Umbilical cord (tissue), 2 donors: ENCODE measurements at places on chromosomes 7 and 10. TPM values are rescaled to one million over a fixed set of nuclear protein-coding genes. Genes with fewer than 3 reads are reported as not detected.

GRCh38 chr10:121282797-121283515, 315.3 kb downstream of the FGFR2 start:
- no peak for DNase-seq

- DNase-seq, result no peak
These were observed 233.7 kb downstream of the PTEN start for GRCh38 chr10:88097092-88097516.

GNGT1 gene
- 2.9 TPM for total RNA-seq

- DNase-seq, result no peak
These were observed 37.4 kb downstream of the VCL start for GRCh38 chr10:74035303-74035702.

GRCh38 chr10:27241010-27241651, 534 bp upstream of the ACBD5 start:
- peak; percentile 39 for DNase-seq

PLPP4 gene
- total RNA-seq, result 1.9 TPM

DNA sequence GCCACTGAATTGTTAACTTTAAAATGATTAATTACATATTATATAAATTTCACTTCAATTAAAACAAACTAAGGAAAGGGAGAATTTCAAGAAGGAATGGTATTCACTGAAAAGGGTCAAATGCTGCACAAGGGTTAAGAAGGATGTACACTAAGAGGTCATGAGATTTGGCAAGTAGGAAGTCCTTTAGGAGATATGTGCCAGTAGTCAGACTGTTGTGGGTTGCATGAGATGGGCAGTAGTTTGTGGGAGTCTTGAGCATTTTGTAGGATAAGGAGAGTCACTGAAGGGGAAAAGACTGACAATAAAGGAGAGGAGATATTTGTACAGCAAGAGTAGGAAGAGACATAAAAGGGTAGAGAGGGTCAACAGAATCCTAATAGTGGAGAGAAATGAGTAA, 12.4 kb upstream of the PTPN12 start:
- no peak for DNase-seq

- peak; percentile 25 for DNase-seq
These were observed 53.4 kb downstream of the MYL10 start for GRCh38 chr7:101575721-101576120.

TBATA gene
- not detected for total RNA-seq

TBL2 gene
- 19.7 TPM for total RNA-seq

DNA sequence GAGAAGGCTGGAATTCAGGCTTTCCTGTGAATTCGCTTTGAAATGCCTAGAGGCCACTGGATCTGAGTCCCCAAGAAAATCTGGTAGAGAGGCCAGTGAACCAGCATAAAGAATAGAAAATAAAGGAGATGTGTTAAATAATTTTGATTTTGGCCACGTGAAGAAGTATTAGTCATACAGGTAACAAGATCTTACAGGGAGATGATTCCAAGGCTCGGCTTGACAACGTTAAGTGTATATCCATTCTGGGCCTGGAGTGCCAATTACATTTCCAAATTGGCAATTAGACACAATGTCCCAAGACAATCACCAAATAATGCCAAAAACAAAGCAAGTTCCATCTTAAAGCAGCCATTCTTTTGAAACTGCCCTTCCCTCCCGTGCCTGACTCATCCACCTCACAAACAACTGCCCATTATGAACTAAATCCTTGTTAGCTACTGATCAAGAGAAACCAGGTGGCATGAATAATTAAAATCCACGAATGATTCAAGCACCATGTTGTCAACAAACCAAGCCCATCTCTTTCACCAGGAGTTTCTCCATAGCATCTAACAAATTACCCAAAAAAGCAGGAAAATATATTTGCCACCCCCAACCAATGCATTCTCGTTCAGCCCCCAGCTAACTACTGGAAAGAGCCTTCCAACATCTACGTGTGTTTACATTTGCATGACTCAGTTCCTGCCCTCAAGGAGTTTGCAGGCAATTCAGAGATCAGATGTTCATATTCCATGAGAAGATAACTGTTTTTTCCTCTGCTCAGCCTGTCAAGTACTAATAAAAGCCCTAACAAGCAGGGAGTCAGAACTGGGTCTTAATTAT, 8.5 kb downstream of the KCNMA1 start:
- DNase-seq, result no peak

FXYD4 gene
- total RNA-seq, result not detected

ABHD11 gene
- total RNA-seq, result 2.2 TPM

UPK3B gene
- total RNA-seq, result not detected

DNA sequence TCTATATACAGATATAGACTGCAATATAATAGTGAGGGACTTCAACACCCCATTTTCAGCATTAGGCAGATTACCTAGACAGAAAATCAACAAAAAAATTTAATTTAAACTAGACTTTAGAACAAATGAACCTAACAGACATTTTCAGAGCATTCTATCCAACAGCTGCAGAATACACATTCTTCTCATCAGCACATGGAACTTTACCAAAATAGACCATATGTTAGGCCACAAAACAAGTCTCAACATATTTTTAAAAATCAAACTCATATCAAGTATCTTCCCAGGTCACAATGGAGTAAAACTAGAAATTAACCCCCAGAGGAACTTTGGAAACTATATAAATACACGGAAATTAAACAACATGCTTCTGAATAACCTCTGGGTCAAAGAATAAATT, 169.6 kb downstream of the MTERF1 start:
- no peak for DNase-seq

- DNase-seq, result no peak
These were observed 43.6 kb downstream of the PDGFA start for GRCh38 chr7:475951-476441.

DNA sequence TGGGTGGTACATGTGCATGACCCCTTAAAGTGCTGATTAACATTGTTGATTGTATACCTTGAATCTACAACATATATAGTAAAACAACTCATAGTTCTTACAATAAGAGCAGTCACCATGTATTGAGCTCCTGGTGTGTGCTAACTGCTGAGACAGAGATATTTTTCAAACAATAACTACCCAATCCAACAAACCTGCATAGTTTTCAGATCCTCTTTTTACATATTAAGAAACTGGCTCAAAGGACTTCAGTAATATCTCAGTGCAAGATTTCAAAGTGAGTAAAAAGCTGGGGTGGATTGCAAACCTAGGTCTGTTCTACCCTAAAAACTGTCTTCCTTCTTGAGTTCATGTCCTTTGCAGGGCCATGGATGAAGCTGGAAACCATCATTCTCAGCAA, 272.2 kb downstream of the SNX13 start:
- no peak for DNase-seq

DNA sequence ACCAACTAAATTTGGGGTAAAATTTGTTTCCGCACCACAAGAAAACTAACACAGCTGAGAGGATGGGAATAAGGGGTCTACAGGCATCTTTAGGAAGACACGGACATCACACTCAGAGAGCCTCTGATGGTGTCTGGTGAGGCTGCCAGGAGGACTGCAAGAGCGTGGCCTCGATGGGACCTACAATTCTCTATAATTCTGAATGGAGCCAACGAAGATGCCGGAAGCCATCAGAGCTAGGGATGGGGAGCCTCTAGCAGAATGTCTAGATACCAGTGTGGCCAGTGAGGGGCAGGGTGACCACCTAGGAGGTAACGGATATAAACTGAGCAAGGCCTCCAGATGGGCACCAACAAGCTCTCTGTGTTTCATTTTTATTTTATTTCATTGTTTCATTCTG, 7.5 kb downstream of the GRID1 start:
- no peak for DNase-seq

OPALIN gene
- 1.4 TPM for total RNA-seq

DNA sequence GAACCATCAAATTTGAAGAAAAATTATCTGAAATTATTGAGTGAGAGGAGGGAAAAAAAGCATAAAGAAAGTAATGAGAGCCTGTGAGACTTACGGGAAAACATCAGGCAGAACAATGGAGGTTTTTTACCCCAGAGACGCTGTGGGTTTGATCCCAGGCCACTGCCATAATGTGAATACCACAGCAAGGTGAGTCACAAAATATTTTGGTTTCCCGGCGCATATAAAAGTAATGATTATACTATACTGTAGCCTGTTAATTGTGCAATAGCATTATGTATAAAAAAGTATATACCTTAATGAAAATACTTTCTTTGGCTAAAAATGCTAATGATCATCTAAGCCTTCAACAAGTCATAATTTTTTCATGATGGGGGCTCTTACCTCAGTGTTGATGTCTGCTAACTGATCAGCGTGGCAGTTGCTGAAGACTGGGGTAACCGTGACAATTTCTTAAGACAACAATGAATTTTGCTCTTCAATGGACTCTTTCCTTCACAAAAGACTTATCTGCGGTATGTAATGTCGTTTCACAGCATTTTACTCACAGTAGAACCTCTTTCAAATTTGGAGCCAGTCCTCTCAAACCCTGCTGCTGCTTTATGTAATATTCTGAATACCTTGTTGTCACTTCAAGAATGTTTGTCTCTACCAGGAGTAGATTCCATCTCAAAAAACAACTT, 97.0 kb upstream of the FAM20C start:
- DNase-seq, result no peak

PCLO gene
- total RNA-seq, result 6.7 TPM

DNA sequence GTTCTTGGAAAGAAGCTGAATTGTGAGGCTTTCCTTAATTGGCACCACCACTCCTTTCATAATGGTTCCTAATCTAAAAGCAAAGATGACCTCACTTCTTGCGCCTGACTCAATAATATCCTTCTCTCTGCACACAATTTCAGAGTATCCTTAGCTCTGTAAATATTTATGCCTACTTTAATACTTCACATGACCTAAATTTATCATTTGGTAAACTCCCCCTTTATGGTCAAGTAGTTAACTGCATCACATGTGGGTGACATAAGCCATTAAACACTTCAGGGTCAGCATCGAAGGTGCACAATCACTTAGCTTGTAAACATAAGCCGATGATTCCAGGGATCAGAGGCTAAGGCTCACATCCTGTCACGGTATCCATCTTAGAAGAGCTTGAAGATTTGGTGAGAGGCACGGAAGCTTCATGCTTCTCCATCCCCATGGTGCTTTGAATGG, 7.3 kb upstream of the RHOBTB1 start:
- DNase-seq, result no peak

- DNase-seq, result no peak
These were observed 150.2 kb upstream of the CACNA2D1 start for GRCh38 chr7:82593780-82594179.

- no peak for DNase-seq
These were observed 757.3 kb downstream of the TYW1 start for GRCh38 chr7:67753891-67754290.

GJC3 gene
- total RNA-seq, result not detected

CTAGE8 gene
- 17.1 TPM for total RNA-seq

ELMO1 gene
- total RNA-seq, result 69.6 TPM

- no peak for DNase-seq
These were observed 100.9 kb downstream of the ITIH5 start for GRCh38 chr10:7565871-7566270.

- DNase-seq, result no peak
These were observed 276.8 kb downstream of the MTERF1 start for GRCh38 chr7:91603707-91604106.

DNA sequence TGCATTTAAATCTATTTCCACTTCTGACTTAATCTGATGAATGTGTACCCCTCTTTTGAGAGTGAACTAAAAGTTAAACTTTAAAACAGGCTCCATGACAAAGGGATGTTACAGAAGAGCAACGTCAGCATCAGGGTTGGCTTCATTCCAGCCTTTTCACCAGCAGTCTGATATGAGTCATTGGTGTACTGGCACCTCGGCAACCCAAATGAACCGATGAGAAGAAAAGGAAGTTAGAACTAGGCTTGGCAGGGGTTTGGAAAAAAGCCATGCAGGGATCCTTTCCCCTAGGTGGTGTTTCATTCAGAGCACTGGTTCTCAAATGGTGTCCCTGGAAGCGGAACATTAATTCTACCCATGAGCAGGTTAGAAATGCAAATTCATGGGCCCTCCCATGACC, 53.6 kb downstream of the SEC61G start:
- DNase-seq, result peak; percentile 2

ITIH2 gene
- not detected for total RNA-seq

DNA sequence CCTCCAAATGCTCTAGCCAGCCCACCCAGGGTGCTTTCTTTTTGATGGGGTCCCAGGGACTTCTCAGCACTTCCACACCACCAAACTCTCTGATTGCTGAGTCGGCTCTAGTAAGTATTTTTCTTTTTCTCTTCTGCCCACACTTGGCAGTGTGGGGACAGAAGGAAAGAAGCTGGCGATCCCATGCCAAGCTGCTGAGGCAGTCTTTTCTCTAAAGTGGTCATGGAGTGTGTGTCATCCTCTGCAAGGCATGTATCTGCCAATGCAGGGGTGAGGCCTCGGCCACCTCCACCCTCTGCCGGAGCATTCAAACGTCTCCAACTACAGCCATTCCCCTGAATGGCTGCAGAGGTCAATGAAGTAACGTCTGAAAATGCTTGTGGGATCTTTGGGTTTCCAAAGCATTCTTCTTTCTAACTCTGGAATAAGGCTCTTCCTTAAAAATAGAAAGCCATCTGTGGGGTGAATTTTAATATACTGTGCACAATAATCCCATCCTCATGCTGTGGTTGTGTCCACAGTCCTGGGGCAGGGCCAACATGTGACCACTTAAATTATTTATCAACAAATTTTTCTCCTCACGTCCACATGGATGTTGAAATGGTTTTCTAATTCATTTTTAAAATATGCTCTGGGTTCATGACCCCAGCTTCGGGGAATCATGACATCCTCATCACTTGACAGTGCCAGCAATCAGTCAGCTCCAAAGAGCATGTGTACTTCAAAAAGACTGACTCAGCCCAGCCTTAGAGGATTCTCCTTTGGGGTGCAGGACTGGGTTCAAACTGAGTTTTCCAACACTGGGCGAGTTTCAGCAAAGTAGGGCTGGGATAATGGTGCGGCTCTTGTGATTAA, 171.3 kb upstream of the ITGB1 start:
- no peak for DNase-seq

DNA sequence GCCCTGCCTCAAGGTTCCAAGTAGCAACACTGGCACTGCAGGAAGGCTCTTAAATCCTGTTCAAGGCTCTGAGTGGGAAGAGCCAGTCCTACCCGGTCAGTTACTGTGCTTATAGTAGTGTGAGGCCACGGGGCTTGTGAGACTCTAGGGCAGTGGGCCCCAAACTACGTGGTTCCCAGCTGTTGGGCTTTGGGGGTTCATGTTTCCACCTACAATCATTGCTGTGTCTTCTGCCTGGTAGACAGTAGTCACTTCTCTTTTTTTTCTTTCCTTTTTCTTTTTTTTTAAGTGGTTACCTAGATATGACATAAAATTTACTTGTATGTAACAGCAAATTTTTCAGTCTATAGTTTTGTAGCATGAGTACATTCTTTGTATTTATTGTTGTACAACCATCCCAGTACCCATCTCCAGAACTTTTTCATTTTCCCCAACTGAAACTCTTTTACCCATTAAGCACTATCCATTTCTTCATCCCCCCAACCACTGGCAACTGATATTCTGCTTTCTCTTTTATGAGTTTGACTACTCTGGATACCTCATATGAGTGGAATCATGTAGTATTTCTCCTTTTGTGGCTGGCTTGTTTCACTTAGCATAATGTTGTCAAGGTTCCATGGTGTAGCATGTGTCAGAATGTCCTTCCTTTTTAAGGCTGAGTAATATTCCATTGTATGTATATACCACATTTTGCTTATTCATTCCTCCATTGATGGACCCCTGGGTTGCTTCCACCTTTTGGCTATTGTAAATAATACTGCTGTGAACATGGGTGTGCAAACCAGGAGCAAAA, 7.7 kb downstream of the UBTD1 start:
- no peak for DNase-seq
